ENCODE measurements at places on chromosomes 3 and 15. TPM values are rescaled to one million over a fixed set of nuclear protein-coding genes. Genes with fewer than 3 reads are reported as not detected.

- no peak for DNase-seq
Measured at GRCh38 chr15:27757052-27757451, 342.1 kb downstream of the OCA2 start.

GRCh38 chr3:12799525-12800440 lies 3.3 kb downstream of the CAND2 start:
- DNase-seq = no peak

- DNase-seq = no peak
Measured at GRCh38 chr3:52217409-52217805, 8.0 kb downstream of the TLR9 start.

Gene IL17RE
- 0.29 TPM for total RNA-seq

Gene EPHB1
- total RNA-seq = 0.36 TPM

Gene VGLL3
- total RNA-seq = 242 TPM

DNA sequence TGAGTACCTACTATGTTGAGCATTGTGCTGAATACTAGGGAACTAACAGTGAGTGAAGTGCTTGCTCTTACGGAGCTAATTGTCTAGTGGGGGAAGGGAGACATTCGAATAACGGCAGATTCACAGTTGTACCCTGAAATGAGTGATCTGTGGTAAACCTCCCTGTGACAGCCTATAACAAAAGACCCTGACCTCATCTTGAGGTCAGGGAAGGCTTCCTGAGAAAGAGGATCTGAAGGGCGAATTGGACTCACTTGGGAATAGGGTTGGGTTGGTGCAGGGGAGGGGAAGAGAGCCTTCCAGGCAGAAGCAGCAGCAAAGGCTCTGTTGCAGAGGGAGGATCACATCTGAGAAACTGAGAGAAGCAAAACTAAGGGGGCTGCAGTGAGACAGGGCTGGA lies 13.2 kb downstream of the HPS3 start:
- no peak for DNase-seq

DNA sequence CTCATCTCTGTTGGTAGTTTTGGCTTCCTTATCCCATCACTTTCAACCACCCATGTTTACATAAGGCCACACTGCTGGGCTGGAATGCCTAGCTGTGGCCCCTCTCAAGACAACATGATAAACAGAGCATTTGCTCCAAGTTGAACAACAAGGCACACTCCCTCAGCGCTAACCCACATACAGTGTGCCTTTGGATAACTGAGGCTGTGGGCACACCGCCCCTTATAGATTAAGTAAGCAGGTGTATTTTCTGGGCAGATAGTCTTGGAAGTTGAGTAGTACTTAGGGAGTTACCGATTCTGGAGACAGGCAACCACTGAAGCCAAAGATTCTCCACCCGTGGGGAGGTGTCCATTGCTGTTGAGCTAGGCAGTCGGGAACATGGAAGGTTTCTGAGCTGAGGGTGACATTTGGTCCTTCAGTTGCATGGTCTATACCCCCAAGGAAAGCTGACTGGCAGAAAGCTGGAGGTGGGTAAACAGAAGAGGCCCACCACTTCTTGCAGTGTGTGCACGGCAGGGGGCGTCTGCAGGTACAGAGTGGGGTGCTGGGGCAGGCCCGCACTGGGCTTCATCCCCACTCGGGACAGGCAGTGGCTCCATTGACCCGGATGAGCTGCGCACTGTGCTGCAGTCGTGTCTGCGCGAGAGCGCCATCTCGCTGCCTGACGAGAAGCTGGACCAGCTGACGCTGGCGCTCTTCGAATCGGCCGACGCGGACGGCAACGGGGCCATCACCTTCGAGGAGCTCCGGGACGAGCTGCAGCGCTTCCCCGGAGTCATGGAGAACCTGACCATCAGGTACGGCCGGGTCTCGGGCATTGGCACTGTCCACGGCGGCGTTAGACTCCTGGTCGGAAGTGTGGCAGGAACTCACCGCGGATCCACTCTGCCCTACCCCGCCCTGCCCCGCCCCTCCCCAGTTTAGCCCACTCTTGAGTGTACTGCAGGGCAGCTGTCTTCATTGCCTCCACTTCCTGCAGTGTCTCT lies 16.8 kb downstream of the NOX5 start:
- DNase-seq = peak; percentile 96

GRCh38 chr3:186896875-186897274 lies 33.5 kb upstream of the ST6GAL1 start:
- no peak for DNase-seq

DNA sequence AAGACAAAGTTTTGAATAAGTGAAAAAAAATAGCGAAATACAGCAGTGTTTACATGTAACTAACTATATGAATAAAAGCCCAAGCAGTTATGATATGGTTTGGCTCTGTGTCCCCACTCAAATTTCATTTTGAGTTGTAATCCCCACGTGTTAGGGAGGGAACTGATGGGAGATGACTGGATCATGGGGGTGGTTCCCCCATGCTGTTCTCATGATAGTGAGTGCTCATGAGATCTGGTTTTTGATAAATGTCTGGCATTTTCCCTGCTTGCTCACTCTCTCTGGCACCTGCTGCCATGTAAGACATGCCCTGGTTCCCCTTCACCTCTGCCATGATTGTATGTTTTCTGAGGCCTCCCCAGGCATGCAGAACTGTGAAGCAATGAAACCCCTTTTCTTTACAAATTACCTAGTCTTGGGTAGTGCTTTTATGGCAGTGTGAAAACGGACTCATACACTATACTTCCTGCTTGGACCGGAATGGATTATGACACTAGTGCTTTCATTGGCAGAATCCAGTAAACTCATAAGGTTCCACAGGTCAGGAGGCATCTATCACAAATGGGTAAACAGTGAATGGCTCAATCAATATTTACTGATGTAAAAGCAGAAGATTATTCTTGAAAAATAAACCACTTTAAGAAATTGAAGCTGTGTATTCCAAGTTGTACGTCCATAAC lies 192.1 kb downstream of the CBLB start:
- DNase-seq = no peak

Gene GPR62
- not detected for total RNA-seq

DNA sequence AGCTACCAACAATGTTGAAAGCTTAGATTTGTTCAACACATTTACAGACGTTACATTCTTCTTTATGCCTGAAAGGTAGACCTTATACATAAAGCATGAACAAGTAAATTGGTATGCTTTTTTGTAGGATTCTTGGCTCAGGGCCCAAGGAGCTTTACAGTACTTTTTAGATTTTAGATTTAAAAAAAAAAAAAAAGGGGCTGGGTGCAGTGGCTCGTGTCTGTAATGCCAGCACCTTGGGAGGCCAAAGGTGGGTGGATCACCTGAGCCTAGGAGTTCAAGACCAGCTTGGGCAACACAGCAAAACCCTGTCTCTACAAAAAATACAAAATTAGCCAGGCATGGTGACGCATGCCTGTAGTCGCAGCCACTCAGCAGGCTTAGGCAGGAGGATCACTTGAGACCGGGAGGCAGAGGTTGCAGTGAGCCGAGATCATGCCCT lies 39.7 kb downstream of the MEF2A start:
- no peak for DNase-seq

GRCh38 chr3:195815169-195815771 lies 3.5 kb upstream of the MUC4 start:
- DNase-seq = peak; percentile 45

DNA sequence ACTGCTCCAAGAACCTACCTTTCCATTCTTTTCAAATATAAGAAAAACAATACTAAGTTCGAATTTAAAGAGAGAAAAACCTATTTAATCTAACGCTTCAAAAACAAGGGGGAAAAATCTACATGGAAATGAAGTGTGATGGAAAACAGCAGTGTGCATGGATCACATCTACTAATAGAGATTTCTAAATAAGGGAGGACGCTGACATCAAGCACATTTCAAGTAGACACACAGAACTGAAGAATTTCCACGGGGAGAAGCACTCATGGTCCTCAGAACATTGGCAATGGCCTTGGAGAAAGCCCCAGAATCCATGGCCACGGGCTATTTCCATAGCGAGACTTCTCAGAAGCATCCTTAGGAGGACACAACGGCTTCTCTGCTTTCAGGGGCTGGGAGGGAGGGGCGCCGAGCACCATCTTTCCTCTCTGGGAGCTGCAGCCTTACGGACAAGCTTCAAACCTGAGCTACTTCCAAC lies 1.0 kb downstream of the TASOR start:
- DNase-seq = peak; percentile 71

DNA sequence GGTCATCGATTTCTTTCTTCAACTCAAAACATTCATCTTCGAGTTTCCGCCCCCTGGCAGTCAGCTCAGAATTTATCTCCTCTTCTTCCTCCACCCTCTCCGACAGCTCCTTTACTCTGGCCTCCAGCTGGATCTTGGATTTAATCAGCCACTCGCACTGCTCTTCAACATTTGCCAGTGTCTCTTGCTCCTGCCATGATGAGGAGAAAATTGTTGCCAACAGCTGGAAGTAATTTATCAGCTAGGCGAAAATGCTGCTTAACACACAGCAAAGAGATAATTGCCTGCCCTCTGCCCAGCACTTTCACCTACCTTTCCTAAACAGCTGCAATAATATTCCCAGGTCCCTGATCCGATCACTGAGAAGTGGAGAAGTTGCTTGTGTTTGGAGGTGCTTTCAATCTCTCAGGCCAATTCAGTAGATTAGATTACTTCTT lies 69.3 kb downstream of the MYH15 start:
- no peak for DNase-seq

DNA sequence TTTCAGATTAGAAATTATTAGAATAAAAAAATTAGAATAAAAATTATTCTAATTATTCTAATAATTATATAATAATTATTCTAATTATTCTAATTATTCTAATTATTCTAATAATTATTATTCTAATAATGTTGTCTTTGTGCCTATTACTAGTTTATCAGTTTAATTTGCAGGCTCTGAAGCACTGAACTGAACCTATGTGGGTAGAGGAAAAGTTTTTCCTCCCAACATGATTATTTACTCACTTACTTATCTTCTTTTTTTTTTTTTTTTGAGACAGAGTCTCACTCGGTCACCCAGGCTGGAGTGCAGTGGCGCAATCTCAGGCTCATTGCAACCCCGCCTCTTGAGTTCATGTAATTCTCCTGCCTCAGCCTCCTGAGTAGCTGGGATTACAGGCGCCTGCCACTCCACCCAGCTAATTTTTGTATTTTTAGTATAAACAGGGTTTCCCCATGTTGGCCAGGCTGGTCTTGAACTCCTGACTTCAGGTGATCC lies 39.7 kb upstream of the C15orf39 start:
- DNase-seq = no peak

DNA sequence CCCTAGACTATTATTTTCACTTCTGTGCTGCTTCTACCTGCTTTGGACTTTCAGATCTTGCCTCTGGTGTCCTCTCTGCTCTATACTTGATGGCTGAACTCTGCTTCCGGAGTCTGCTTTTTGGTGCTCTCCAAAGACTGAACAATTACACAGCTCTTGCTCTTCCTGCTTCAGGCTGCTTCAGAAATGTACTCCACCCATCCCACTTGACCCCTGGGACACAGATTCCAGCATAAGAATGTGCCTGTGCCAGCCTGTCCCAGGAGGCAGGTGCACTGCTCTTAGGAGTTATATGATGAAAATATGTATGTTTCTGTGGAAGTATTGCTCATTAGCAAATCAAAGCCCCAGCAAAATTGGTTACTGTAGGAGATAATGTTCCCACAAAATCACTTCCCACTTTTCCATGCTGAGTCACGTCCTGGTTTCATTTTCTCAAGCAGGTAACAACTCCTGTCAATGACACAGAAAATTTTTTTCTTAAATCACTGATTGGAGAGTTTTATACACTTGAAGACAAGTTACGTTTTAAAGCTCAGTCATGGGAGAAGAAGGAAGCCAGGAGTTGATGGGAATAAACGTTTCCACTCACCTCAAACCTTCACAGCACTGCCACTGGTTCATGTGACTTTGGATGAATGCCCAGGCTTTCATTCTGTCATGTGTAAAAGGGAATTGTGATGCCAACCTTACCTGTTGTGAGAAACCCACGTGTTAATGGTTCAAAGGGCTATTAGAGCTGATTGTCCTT lies 239.4 kb upstream of the ZPLD1 start:
- DNase-seq = no peak

DNA sequence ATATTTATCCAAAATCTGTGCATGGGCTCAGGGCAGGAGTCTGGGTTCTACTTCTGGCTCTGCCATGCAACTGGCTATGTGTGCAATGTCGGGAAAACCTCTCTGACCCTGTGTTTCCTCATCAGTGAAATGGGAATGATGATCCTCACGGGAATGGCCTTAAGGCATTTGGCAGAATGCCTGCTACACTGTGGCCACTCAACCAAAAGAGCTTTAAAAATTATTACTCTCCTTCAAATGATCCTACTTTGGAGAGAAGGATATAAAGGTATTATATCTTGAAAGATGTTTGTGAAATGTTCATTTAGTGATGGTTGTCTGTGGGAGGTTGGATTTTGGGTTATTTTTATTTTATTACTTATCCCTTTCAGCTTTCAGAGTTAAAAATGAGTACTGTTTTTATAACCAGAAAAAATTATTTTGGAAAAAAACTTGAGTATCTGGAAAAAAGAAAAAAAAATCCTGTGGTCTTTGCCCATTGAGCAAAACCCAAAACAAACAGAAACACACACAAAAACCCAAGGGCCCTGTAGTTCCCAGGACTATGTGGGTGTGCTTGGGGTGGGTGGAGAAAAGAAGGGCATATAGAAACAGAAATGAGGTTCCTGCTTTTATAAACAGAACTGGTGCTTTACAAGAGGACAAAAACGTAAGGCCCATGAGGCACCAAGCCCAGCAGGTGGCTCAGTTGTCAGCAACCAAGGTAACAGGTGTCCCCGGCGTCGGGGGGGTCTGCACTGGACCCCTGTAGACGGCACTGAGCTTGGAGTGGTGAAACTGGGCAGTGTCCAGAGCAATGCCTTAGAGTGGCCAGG lies 22.0 kb downstream of the RGMA start:
- no peak for DNase-seq

DNA sequence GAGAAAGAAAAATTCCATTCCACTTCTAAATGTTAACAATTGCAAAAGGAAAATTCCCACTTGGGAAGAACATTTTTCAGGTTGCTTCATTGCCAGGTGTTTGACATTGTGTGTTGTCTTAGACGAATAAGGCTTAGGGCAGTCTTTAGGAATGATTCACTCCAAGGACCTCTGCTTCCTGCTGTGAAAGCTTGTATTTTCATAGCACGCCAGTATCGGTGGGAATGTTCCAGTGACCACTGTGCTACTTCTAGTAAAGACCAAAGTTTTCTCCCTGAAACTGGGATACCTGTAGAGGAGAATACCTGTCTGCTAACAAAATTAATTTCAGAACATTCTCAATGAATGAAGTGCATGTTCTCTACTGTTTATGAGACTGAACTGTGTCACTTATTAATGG lies 64.1 kb downstream of the CDIN1 start:
- DNase-seq = no peak

Gene EFHB
- 0.29 TPM for total RNA-seq

Gene PPP1R14D
- not detected for total RNA-seq

Gene BOC
- total RNA-seq = 29.2 TPM

Gene PROS1
- 87.5 TPM for total RNA-seq

- no peak for DNase-seq
Measured at GRCh38 chr15:62945063-62945462, 97.5 kb upstream of the TPM1 start.

Gene CLDN16
- total RNA-seq = under 0.01 TPM

Data from osteoblast (primary cell).